ENCODE measurements at places on chromosomes 2 and 18.
A peak's percentile ranks its signal among the peaks of the same experiment; 100 is the strongest.

- DNase-seq = peak; percentile 83
Observed at GRCh38 chr2:215548714-215549113, 112.8 kb upstream of the FN1 start.

- DNase-seq = no peak
Observed at GRCh38 chr18:32998921-32999320, 226.1 kb upstream of the KLHL14 start.

GRCh38 chr2:150690870-150691269 is 203.4 kb upstream of the RND3 start:
- peak; percentile 8 for DNase-seq

DNA sequence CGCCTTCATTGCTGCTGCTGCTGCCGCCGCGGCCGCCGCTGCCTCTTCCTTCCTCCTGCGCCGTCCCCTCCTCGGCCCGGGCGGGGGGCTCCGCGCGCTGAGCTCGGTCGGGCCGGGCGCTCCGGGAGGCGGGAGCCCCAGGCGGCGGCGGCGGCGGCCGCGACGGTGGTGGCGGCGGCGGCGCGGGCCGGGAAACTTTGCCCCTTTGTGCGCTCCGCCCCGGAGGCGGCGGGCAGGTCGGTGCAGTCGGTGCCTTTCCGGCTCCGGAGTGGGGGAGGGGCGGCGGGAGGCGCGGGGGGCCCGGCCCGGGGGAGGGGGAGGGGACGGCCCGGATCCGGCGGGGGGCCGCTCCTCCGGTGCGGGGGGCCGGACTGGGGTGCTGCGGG is 205 bp downstream of the TET3 start:
- no peak for DNase-seq

GRCh38 chr18:80034852-80035406 is 695 bp downstream of the RBFA start:
- DNase-seq = peak; percentile 6

DNA sequence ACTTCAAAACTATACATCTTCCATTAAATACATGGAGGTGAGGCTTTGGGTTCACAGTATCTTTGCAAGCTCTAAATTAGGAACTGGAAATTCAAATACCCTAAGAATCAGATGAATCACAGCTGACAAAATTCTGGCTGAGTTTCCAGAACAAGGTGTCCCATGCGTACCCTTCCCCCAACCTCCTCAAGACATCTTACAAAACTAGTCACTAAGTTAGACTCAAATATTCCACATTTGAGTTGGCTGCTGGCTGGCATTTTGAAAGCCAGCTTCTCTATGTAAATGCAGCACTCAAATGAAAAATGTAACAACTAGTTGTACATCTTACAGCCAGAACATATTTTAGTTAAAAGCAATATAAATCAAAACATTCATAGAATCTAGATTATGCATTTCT is 131.0 kb upstream of the ARL5A start:
- no peak for DNase-seq
